SW 1271 (cell line): ENCODE measurements at places on chromosomes 5 and 9.

GRCh38 chr9:133276923-133277322 is 1.9 kb upstream of the ABO start:
- DNase-seq, result no peak

DNA sequence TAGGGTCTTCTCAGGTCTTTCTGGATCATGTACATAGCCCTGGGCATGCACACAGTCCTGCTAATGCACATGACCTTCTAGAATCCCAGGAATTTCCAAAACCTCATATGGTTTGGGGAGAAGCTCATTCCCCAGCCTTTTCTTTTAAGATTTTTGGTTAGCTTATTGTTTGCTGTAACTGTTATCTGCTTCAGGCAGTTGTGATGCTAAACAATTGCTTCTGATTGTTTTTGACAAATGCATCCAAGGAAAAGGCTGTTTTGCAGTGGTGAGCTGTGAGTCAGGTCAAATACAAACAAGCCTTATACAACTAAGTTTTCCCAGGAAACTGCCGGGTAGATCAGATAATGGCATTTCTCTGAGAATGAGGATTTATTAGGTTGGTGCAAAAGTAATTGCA is 32.7 kb downstream of the SMC5 start:
- DNase-seq, result no peak

DNA sequence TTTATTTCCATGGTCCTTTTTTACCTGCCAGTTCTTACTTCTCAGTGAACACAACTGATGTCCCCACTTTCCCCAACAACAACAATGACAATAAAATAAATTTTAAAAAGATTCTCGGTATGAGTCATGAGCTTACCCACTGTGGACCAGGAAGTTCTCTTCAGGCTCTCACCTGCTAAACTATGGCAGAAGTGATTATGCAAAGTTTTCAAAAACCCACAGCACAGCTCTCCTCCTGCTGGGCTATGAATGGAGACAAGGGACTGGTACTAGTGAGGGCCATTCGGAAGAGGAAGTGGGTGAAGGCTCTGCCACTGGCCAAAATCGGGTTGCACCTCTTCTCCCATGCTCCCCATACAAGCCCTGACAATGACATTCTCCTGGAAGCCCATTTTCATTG is 429.4 kb downstream of the PIK3R1 start:
- no peak for DNase-seq

GRCh38 chr5:136192526-136193321 is at the start of gene SMIM32:
Gene SMIM32 (minus strand): TSS chr5:136193162. CDS start chr5:136192524, 638 bp downstream.
- no peak for DNase-seq

DNA sequence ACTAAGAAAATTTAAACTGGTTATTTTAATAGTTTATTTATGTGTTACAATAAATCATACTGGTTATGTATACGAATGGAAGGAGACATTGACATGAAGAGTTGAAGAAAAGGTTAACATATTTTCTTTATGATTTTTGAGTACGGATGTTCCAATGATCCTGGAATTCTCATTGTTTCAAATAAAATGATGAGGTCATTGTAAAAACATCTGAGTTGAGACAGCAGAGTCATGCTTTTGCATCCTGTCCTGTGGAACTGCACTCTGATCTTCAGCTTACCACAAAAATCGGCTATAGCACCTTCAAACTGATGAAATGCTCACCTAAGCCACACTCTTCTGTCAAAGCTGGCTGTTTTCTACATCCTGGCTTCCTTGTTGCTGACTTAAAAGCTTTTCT is 67.8 kb downstream of the PTCD2 start:
- DNase-seq, result peak; percentile 54

- DNase-seq, result no peak
Measured at GRCh38 chr5:169796731-169797130, 159.7 kb downstream of the DOCK2 start.

DNA sequence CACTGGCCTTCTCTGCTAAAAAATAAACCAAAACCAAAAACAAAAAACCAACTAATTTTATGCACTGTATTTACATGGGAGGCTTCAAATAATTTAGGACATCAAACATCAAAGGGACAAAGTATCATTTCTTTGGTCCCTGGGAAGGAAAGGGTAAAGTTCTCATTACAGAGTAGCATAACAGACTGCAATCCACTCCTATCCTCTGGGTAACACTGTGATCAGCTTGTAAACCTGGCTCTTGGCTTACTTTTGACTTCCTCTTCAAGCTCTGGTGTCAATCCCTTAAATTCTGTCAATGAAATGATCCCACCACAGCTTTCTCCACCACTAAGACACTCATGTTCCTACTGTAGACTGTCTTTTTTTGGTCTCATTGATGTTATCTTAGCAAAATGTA is 69.8 kb upstream of the VCAN start:
- DNase-seq, result no peak

DNA sequence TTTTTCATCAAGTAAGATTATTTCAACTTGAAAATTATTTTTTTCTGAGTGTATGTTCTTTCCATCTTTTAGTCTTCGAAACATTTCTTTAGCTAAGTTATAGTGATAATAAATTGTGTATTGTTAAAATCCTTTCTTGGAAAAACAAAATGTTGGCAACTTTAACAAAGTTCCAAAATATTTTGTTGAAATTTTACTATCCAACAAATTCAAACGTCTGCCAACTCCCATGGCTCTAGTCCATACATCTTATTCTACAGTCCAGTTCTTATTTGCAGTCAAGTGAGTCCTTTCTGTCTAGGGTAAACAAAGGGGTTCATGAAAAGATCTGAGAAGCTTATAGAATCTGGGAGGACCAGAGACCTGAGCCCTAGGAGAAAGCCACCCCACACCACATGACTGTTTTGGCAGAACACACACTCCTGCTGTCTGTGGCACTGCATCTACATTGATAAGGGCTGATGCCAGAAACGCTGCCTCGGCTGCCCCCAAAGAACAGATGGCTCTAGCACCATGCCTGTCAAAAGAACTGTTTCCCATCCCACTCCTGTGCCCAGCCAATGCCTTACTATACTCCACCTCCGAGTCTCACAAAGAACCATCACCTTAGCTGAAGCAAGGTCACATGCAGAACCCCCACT is 47.5 kb downstream of the FEM1C start:
- DNase-seq, result no peak

- DNase-seq, result no peak
Measured at GRCh38 chr5:139821806-139822552, 26.4 kb downstream of the PSD2 start.

DNA sequence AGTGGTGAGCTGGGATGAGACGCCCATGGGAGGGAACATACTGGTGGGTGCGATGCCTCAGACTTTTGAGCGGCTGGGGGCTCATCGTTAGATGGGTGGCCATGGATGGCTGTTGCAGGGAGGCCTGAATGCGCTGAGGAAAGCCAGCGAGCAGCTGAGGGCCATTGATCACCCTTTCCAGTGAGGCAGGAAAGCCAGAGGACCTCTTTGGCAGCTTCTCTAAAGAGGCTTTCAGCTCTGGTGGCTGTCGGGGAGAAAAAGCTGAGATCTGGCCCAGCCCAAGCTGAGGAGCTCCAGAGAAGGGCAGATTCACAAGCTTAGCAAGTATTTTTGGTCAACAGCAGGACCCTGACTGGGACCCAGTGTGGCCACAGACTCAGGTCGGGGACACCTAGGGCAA is 13.3 kb upstream of the VAV2 start:
- DNase-seq, result no peak

- no peak for DNase-seq
Measured at GRCh38 chr5:169164481-169164925, 136.4 kb downstream of the SLIT3 start.

DNA sequence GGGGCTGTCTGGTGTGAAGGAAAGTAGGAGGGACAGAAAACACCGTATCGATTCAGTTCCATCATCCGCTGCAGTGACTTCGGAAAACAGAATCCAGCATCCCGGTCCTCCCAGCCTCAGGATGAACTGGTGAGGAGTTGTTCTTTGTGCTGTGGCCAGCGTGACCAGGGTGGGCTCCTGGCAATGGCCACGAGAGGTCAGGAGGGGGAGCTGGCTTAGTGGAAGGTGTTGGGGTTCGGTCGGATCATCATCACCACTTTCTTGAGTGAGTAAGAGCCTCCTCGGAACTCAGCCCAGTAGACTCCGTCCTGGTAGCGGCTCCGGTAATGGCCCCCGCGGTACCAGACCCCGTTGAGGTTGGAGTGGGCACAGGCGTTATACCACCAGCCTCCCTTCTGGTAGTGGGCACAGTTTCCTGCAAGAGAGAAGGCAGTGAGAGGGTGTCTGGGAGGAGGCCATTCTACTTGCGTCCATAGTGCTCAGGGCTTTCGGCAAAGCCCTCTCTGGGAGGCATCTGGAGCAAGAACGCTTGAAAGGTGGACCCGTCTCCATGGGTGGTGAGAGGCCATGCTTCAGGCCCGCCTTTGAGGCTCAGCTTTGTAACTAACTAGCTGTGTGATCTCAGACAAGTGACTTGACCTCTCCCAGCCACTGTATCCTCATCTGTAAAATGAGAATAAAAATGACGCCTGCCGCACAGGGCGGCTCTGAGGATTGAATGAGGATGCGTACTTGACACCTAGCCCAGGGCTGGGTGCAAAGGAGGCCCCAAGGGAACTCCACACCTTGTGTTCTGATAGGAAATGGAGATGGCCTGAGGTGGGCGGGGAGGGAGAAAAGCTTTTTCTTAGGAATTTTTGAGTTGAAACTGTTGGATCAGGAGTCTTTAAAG is 33.5 kb downstream of the ANGPTL2 start:
- no peak for DNase-seq

- DNase-seq, result no peak
Measured at GRCh38 chr5:89850513-89850865, 559.1 kb downstream of the CETN3 start.

DNA sequence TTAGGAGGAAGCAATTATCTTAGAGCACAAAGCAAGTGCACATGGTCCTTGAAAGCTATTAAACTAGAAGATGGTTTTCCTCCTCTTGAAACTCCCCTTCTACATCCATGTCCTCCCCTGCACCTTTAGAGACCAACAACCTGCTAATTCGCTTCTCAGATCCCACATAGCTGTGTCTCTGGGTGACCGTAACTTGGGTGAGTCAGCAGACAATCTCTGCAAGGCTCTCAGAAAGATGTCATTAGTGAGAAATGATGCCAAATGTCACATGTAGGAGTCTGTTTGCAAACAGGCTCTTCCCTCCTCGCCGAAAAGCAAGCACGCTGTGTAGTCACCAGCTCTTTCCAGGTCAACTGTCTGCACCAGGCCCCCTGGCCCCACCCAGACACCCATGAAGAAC is 291.8 kb downstream of the SLIT3 start:
- DNase-seq, result no peak

GRCh38 chr5:124538931-124539330 is 207.5 kb downstream of the ZNF608 start:
- no peak for DNase-seq

GRCh38 chr9:77707383-77708063 is 59.4 kb upstream of the GNA14 start:
- peak; percentile 81 for DNase-seq

GRCh38 chr9:125659201-125659840 is 47.7 kb downstream of the MAPKAP1 start:
- DNase-seq, result no peak

DNA sequence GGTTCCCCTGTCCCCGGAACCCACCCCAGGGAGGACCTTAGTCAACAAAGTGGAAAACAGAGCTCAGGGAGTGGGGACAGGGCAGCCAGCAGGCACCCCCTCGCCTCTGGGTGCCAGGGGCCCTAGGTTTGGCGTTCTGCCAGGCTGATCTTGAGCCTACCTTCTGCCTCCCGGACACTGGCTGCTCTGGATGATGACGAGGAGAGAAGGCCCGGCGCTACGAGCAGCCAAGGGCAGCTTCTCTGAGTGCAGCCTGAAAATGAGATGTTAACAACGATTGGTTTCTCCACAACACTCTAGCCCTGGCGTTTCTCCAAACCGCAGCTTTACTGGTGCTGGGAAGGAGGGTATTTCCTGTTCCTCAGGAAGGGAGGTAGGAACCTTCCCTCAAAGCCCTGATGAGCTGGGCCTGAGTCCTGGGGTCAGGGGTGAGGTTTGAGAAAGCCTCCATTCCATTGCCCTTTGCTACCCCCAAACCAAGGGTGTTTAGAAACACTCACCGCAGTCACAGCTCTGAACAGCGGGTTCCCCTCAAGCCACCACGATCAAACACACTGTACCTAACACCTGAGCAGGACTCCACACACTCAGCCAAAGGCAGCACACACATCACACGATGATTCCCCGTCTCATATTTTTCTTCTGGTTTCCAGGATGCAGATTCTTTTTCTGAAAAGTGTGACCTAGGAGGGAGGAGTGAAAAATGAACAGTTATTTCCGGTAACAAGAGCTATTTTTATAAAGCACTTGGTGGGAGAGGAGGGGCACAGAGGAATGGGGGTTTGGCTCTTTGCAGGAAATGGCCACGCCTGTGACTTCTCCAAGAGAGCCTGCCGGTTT is at the start of gene STING1:
Gene STING1 (minus strand): TSS at position 709 of the 840 bp plus-strand sequence. CDS start 1,054 bp downstream, outside the sequence.
- DNase-seq, result peak; percentile 93

DNA sequence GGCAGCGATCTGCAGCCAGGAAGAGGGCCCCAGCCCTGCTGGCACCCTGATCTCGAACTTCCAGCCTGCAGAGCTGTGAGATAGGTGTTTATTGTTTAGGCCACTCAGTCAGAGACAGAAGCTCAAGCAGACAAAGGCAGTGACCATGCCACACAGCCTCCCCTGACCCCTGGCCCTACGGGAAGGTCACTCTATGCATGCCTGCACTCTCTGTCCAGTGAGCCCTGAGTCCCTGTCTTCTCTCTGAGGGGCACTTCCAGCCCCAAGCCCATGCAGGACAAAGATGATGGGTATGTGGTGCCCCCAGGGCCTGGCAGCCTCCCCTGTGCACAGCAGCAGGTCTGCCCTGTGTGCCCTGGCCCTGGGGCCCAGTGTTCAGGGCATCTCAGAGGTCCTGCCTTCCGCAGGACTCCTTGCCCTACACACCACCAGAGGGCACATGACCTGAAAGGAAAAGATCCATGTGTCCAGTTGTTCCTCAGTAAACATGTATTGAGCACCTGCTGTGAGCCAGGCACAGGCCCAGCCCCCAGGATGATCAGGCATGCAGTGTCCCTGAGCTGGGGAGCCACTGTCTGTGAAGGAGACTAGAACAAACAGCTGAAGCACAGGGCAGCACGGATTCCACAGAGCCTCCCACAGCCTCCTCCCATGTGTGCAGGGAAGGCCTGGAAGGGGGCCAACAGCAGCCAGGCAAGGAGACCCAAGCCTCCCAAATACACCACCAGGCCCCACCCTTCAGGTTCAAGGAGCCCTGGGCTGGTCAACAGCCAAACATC is 109.3 kb downstream of the ATPSCKMT start:
- peak; percentile 19 for DNase-seq

GRCh38 chr9:84796404-84796803 is 126.9 kb downstream of the NTRK2 start:
- DNase-seq, result no peak

GRCh38 chr9:124511426-124511840 is 4.2 kb upstream of the NR5A1 start:
- DNase-seq, result no peak

DNA sequence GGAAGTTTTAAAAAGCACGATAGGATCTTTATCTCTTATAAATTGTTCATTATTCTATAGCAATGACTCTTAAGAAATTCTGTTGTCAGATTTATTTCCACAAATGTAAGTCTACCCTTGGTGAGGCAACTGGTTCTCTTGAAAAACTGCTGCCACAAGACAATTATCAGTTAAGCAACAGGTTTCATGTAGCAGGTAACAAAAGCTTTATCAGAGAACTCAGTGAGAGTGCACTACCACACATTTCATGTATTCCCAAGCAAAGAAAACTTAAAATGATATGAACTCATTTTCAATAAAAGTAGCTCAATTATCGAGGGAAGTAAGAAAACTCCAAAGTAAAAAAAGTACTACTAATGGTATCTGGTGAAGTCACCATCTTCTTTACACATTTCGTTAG is 9.4 kb downstream of the NR6A1 start:
- no peak for DNase-seq

- DNase-seq, result no peak
Measured at GRCh38 chr5:110342683-110343082, 383.8 kb downstream of the TMEM232 start.

- no peak for DNase-seq
Measured at GRCh38 chr5:142314606-142315005, 10.2 kb downstream of the SPRY4 start.
